Stimulated activated CD8-positive, alpha-beta memory T cell treated with anti-CD3 and anti-CD28 coated beads, Interleukin-2, amount 100 ng/mL, for 1 hour (primary cell): ENCODE measurements at places on chromosomes 4 and X.

DNA sequence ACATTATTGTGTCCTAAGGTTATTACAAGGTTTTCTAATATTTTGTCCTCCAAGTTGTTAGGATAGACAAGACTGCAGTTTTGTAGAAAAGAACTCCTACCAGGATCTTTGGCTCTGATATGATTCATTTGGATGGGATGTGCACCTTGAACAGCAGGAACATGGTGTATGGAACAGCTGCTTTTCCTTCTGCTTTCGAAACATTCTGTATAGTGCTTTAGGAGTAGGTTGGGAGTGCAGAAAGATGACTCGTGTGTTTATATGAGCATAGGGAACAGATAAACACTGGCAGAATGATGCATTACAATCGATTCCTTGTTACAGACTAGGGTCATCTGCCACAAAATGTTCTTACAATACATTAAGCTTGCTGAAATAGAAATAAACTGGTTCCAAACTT, 790.1 kb downstream of the DMD start:
- DNase-seq: no peak

- DNase-seq: no peak
Measured at GRCh38 chr4:38503689-38504395, 160.2 kb upstream of the KLF3 start.

GRCh38 chrX:13474164-13474516, 95.3 kb upstream of the EGFL6 start:
- no peak for DNase-seq

DNA sequence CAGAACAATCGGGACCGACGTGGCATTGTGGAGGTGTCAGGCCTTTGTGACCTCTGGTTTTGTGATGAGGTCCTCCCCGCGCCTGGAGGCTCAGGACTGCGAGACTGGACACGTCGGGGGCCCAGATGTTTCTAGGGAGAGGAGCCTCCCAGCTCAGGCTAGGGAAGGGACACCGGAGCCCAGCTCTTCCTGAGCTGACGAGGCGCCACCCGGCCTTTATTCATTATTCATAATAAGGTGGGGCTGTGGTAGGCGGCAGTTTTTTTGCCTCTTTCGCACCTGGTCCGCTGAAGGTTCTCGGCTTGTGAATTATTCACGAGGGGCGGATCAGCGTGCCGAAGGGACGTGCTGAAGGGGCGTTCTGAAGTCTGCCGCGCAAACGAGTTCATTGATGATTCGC, 2.3 kb upstream of the UBA1 start:
- peak; percentile 12 for DNase-seq

- no peak for DNase-seq
Measured at GRCh38 chr4:1512051-1512737, 106.0 kb upstream of the NKX1-1 start.

DNA sequence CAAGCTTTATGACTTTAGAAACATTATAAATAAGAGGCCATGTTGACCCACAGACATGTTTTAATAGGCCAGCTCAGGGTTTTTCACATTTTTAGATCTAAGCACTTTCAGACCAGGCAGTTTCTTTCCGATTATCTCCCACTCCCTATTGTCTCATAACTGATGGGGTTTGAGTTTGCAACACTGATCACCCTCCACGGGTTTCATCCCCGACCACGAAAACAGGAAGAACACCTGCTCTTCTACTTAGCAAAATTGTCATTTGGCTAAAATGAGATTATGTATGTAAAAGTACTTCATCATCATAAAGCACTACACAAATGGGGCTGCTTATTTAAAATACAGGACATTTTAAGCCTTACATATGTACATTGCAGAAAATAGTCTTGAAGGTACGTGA, 407.9 kb downstream of the HNRNPD start:
- DNase-seq: no peak

GRCh38 chr4:145818011-145818410, 120.6 kb downstream of the ZNF827 start:
- no peak for DNase-seq

- no peak for DNase-seq
Measured at GRCh38 chr4:11439836-11440235, 11.1 kb upstream of the HS3ST1 start.

GRCh38 chr4:8550691-8551090, 29.5 kb upstream of the GPR78 start:
- DNase-seq: no peak

DNA sequence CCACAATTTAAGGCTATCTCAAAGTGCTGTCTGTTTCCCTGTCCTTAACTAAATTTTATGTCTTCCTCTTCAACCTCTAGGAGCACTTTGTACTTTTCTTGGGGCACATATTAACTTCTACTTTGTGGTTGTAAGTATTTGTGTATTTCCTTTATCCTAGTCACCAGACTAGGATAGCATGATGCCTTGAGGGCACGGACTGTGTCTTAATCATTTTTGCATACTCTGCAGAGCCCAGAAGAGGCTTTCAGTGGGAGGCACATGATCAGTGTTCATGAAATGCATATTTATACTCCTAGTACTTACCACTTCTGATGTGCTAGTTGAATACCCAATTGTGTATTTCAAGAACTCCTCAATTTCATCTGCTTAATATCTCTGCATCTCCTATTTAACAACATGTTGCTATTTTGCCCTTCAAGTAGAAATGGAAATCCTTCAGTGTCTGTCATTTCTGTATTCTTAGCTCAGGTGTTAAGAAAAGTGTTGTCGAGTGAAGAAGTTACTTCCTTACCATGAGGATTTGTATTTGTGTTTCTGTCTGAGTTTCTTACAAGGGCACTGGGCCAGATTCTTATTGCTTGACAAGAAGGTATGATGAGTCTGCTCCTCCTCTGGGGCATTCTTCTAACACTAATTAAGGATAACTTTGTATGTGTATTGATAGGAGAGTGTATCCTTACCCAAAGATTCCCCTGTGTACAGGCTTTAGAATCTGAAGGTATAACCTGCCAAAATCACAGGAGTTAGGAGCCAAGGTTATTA, 28.3 kb upstream of the PGRMC2 start:
- no peak for DNase-seq

DNA sequence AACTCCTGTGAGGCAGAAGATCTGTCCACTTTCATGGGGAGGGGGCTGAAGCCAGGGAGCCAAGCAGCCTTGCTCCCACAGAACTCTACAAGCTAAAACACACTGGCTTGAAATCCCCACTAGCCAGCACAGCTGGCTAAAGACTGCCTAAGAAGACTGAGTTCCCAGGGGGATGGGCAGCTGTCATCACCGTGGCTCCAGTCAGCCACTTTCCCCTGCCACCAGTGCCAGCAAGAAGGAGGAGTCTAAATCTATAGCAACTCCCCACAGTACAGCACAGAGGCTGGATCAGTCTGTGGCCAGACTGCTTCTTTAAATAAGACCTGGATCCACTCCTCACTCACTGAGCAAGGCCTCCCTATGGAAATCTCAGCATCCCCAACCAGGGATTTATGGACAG, 308.6 kb downstream of the FAM47B start:
- DNase-seq: no peak

DNA sequence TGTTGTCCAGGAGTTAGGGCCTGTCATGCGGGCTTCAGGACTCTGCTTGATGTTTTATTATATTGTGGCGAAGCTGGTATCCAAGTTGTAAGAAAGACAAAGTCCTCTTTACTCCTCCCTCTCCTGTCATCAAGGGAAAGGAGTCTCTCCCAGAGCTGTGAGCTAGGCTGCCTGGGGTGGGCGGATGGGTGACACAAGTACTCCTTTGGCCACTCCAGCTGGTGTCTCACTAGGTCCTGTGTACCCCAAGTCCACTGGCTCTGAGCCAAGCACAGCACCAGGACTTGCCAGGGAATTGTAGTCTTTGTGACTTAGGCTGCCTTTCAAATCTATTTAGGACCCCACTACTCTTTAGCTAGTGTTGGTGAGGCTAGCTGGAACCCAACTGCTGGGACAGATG, 36.7 kb upstream of the RPS6KA6 start:
- no peak for DNase-seq

GRCh38 chr4:43457866-43458265, 565.4 kb downstream of the GRXCR1 start:
- no peak for DNase-seq

- no peak for DNase-seq
Measured at GRCh38 chr4:152961773-152962115, 25.6 kb downstream of the FHDC1 start.

- no peak for DNase-seq
Measured at GRCh38 chrX:70613295-70613694, 168.7 kb downstream of the DLG3 start.

DNA sequence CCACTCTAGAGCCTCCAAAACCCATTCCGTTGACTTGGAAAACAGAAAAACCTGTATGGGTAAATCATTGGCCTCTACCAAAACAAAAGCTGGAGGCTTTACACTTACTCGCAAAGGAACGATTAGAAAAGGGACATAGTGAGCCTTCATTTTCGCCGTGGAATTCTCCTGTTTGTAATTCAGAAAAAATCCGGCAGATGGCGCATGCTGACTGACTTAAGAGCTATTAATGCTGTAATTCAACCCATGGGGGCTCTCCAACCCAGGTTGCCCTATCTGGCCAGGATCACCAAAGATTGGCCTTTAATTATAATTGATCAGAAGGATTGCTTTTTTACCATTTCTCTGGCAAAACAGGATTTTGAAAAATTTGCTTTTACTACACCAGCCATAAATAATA, 60.8 kb downstream of the ZNF732 start:
- DNase-seq: no peak

DNA sequence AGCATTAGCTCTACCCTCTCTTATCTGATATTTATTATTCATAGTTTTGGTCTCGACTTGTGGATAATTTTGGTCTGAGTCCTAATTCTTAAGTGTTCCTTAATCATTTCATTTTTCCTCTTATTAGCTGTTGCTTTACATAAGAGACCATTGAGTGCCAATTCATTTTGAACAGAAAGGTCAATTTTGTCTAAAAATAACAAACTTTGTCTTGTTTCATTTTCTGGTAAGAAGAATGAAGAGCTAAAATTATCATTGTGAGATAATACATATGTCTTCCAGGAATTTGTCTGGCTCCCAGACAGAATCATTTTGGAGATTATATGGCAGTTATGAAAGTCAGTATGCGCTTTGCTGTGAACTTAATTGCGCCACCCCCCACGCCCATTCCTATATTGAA, 1471.8 kb downstream of the PCDH7 start:
- no peak for DNase-seq

DNA sequence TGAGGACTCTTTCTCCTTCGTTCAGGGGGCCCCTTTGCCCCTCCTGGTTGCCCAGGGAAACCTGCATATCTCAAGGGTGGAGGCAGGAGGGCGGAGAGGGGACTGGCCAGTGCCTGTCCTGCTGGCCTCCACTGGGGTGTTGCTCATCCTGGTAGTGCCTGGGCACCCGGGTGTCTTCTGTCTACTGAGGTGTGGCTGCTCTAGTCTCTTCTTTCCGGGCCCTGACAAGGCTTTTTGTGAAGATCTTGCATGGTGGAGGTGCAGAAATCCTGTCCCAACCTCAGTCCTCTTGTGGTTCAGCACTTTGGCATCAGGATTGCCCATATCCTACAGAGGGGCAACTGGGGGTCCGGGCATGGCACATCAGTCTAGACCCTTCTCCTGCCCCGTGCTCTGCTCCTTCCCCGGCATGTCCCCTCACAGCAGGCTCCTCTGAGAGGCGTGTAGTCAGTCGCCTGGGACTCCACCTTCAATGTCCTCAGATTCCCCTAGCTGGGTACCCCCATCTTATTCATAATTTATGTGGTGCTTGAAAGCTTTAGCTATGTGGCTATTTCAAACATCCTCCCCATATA, 1.9 kb downstream of the CCDC110 start:
- no peak for DNase-seq

GRCh38 chr4:185713272-185713671, 98.7 kb downstream of the SORBS2 start:
- DNase-seq: no peak

DNA sequence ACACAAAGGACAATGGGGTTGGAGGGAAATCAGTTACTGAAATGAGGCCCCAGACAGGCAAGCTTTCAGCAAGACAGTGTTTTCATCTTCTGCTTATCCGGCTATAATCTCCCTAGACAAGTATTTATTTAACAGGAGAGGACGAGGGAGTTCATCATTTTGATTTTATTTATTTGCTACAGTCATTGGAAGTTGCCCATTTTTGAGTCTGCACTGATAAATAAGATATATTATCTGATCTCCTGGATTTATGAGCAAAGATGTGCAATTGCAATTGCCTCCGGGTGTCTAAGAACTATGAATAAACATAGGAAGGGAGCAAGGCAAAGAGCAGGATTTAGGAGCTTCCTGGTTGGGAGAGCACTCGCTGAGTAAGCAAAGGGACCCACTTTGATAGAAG, 263.2 kb upstream of the EDA2R start:
- no peak for DNase-seq

GRCh38 chrX:68419975-68420374, 13.3 kb downstream of the OPHN1 start:
- no peak for DNase-seq

- no peak for DNase-seq
Measured at GRCh38 chr4:111849746-111850284, 295.4 kb upstream of the FAM241A start.

DNA sequence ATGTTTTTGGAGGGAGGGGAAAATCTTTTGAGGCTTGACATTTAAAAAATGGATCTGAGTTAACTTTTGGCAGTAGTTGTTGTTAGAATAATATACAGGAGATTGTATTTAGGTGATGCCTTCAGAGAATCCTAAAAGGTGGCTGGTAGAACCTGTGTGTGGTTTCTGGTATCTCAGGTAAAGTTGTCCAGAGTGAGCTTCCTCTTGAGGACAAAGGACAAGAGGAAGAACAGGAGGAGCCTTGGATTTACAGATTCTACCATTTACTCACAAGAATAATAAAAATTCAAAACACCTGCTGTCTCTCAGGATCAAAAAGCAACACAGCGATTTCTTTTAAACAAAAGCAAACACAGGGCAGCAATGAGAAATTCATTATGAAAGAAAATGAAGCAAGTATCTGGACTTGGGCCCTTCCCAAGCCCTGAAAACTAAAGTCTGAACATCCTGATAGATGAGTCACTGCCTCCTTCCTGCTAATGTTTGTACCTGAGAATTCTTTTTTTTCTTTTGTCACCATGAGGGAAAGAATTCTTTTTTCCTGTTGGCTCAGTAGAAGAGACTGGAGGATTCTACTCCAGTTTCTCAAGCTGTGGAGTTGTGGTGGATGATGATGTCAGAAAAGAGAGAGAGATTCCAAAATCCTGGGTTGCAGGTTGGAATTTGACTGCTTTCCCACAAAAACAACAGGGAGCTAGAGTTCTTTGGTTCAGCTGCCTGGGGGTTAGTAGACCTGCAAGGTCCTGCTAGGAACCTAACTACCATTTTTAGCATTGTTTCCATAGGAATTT, 31.5 kb upstream of the RAPGEF2 start:
- no peak for DNase-seq

DNA sequence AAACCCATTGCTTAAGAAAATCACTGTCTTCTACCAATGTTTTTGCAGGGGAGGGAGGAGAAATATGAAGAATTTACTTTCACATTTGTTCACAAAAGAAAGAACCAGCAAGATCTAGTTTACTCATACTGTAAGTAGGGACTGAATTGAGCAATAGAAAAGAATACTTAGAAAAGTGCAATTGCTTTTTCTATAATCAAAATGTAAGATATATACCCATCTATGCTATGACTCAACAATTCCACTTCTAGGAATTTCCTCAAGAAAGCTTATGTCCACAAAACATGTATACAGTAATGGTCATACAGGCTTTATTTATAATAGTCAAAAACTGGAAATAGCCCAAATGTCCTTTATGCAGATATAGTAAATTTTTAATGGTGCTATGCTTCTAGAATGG, 196.4 kb downstream of the LRBA start:
- DNase-seq: no peak

- DNase-seq: peak; percentile 3
Measured at GRCh38 chrX:76253432-76253831, 80.6 kb downstream of the PBDC1 start.
